ENCODE measurements at places on chromosomes 1 and 21.

GRCh38 chr1:158999316-159000069 lies 10.2 kb upstream of the IFI16 start:
- DNase-seq: no peak

GRCh38 chr1:192608671-192609070 lies 27.3 kb upstream of the RGS13 start:
- no peak for DNase-seq

GRCh38 chr1:941015-941587 lies 17.4 kb downstream of the SAMD11 start:
- no peak for DNase-seq

GRCh38 chr1:966135-966703 lies at the start of gene PLEKHN1:
TSS of gene PLEKHN1 (plus strand) at chr1:966482. CDS start at chr1:966532, 50 bp downstream.
- no peak for DNase-seq

DNA sequence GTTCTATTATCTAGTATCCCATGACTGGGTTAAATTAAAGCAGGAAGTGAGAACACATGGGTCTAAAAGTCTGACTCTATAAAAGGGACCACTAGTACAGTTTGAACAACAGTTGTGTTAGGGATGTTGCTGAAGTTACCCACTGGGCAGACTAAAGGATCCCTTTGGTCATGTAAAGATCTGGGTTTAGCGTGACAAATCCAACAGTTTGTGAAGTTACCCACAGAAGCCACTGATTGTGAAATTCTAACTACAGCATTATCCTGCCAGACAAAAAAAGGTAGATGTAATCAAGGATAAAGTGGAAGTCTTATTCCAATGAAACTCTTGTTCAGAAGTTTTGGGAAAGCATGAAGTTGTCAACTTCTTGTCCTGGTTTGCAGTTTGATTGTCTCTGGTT lies 5.7 kb downstream of the QSOX1 start:
- no peak for DNase-seq

DNA sequence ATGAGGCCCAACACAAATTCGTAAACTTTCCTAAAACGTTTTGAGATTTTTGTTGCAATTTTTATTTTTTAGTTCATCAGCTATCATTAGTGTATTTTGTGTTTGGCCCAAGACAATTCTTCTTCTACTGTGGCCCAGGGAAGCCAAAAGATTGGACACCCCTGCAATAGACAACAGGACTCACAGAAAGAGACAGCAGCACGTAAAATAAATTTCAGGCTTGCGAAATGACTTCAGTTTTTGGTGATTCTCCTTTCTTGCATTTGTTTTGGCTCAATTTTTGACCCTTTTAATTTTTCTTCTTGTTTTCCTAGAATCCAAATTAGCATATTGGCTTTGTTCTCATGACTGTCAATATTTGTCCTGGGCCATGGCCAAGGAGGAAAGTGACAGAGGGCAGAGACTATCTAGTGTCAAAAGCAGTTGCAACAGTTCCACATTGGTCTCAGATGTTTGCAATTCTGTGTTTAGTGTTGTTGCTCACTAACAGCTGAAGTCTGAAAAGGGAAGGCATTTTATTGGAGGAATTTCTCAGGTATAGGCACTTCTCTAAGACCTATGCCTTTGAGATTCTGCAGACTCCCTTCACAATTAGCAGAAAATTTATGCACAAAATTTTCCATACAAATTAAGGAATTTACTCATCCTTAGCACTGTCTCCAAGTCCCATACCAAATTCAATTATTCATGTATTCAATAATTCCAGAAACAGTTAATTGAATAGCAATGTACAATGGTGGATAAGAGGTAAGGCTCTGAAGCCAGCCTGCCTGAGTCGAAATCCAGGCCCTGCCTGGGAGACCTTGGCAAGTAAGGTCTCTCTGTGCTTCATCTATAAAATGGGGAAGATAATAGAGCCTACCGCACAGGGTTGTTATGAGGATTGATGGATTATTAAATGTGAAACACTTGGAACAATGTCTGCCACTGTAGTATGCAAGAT lies 160.9 kb upstream of the IVNS1ABP start:
- DNase-seq: no peak

- peak; percentile 1 for DNase-seq
Measured at GRCh38 chr1:190507357-190507756, 29.7 kb upstream of the BRINP3 start.

GRCh38 chr1:115465802-115466363 lies 127.8 kb upstream of the NGF start:
- DNase-seq: no peak

- DNase-seq: no peak
Measured at GRCh38 chr1:111513410-111514020, 10.1 kb upstream of the ADORA3 start.

DNA sequence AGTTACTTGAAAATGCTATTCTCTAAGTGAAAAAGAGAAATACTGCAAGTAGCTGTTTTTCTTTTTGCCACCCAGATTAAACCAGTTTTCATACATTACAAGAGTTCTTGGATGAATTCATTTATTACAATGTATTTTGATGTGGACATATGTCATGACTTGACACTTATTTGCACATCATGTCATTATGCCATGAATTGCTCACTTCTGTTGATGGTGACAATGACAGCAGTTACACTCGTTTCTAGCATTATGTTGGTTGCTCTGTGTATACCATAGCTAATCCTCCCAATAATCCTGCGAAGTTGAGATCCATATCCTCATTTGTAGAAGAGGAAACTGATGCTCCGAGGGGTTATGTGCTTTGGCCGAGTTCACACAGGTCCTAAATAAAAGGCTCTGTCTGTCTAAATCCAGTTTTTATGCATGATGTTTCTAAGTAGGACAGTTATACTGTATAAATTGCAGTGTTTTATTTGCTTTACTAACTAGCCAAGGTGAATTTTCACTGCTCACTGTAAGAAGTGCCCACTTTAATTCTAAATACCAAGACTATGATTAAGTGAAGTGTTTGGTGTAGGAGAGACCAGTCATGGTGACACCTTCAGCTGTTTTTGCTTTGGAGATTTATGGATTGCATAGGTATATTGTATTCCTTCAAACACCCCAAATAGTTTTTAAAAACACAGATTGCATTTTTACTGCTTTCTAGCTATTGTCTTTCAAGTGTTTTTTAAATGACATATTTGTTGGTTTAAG lies 56.7 kb downstream of the PRDM2 start:
- DNase-seq: no peak

DNA sequence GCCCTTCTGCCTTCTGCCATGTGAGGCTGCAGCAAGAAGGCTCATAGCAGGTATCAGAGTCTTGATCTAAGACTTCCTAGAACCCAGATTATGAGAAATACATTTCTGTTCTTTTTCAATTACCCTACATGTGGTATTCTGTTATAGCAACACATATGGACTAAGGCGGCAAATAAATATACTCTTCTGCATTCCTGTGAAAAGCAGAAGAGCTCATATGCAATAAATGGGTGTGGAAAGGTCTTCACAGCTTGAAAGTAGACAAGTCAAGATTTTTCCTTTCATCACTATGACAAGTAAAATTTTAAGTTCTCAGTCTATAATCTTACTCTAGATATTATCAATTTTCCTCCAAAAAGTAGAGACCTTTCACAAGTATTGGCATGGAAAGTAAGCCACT lies 36.6 kb downstream of the TNFSF18 start:
- no peak for DNase-seq

GRCh38 chr1:41241354-41241748 lies 755 bp downstream of the SCMH1 start:
- no peak for DNase-seq

DNA sequence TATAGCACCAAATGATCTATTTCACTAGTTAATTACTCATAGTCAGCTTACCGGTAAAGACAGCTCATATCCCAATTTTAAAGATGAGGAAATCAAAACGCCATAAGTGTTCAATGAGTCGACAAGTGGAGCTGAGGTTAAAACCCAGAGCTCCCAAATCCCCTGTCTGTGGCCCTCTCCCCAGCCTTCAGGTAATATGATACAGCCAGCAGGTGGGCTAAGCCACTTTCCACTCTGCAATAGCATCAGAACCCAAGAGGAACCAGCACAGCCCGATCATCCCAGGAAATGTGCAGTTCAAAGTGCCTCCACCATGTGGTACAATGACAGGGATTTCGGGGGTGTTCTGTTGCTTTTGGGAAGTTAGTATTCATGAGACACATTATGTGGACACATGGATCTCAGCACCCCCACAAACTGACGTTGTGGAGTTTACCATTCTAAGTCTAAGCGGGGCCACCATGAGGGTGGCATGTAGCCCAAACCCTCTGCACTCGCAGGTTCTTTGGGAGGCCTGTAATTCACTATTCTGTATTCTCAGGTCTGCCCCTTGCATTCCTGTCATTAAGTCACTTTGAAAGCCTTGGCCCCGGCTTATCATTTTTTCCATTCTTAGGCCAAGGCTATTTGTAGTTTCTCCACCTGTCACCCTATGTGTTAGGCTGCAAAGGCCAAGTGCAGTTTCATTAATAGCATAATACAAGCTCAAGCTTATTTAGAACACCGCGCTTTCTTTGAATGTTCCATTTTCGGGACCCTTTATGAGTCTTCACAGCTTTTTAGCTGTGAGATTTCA lies 26.3 kb upstream of the ACTN2 start:
- no peak for DNase-seq

DNA sequence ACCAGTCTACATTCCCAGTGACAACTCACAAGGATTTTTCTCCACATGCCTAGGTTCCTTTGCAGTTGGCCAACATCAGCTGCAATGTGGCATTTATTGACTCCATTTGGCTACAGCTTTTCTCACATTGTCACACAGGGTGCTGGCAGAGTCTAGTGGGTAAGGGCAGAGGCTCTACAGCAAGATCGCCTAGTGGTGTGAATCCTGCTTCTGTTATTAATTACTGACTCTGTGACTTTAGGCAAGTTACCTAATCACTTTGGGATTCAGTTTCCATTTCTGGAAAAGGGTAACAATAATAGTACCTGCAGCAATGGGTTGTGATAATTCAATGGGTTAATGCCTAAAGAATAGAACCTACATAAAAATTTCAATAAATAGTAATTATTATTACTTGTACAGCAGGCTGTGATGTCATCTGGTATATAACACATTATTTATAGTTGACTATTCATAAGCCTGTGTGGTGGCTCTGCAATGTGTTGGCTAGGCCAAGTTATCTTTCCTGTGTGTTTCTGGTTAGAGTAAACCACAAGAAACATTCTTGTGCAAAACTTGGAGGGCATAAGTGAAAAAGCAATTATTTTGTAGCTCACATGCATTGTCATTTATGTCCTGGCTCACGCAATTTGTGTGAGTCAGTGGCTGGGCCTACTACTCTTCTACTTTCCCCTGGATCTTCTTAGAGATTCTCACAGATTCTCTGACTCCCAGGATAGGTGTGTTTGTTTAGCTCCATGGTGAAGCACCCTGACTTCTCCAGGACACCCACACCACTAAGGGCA lies 59.5 kb downstream of the PTGS2 start:
- peak; percentile 51 for DNase-seq

DNA sequence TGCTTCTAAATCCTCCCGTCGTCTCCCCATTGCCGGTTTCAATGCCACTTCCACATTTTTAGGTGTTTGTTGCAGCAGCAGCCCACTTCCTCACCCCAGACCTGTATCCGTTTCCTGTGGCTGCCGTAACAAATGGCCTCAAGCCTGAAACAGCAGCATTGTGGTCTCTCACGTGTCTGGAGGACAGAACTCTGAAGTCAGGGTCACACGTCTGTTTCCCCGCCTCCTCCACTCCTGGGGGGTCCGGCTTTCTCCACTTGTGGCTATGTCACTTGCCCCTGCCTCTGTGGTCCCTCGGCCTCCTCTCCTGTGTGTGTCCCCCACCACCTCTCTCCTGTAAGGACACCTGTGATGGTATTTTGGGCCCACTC lies 21.8 kb downstream of the TRPM2 start:
- DNase-seq: peak; percentile 97

DNA sequence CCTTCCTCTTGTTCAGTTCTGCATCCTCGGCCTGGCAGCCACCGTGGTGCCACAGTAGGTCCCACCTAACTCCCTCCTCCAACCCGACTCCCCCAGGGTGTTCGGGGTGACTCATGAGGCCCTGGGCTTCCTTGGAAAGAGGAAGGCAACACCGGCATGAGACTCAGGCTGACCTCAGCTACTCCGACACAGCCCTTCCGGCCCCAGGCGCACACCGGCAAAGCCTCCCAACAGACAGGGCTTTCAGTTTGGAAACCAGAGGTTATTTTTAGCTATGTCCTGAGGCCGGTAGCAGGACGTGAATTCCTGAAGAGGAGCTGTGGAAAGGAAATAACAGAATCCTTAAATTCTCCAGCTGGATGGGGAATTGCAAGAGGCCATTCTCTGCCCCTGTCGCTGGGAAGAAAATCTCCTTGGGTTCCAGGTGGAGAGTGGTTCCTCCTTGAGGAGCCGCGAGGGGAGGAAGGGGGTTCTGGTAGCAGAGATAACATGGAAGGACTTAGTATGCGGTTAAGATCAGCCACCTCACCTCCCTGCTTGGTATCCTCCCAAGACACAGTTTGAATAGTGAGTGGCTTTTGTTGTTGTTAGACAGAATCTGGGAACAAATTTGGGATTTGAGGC lies 24.4 kb downstream of the PLXNA2 start:
- DNase-seq: peak; percentile 28

DNA sequence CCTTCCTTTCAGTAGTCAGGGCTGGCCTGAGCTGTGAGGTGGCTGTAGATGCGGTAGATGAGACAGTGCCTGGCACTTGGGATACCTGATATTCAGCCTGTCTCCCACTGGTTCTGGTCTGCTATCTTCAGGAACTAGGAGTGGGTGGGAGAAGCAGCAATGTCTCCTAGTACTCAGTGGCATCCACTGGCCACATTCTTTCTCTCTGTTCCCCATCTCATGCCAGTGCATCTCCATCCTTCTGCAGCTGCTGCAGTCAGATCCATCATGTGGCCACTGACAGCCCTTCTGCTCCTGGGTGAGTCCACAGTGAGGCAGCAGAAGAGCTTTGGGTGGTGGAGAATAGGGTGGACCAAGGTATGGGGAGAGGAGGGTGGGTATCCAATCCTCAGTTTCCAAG lies 1.1 kb downstream of the FCRLB start:
- no peak for DNase-seq

DNA sequence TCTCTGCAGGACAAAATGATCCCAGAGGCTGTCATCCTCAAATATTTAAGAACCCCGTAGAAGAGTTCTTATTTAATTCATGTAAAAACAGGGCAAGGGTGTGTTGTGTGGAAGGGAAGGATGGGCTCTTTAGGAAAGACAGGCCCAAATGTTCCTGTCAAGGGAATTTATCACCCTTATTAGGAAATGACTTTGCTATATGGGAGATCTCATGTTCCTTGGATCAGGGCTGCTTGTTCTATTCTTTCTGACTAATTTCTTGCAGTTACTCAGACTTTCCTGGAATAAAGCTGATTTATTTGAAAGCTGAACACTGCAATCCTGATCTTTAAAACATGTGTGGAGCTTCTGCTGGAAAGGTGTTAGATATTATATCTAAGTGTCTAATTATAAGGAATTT lies 72.8 kb downstream of the SELENOF start:
- no peak for DNase-seq

DNA sequence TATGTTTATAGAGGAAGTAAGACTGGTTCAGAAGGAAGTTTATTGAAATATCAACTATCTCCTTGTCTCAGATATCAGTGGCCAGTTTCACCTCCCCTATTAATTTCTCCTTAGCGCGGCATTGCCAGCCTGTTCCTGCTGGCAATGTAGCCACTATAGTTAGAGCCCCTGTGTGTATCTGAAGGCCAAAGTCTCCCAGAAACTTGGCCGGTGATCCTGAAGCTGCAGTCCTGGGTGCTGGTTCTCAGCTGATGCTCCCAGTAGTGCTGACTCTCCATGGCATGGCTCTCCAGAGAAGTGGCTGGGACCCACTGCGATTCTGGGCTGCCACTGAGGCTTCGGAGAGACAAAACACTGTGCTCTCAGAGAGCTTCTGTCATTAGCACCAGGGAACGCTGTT lies 59.9 kb downstream of the TNN start:
- DNase-seq: no peak

- DNase-seq: no peak
Measured at GRCh38 chr1:180183426-180183825, 28.8 kb downstream of the QSOX1 start.

GRCh38 chr1:185207980-185208602 lies 51.1 kb downstream of the SWT1 start:
- DNase-seq: no peak
